Stimulated activated CD8-positive, alpha-beta memory T cell treated with anti-CD3 and anti-CD28 coated beads, Interleukin-4, amount 100 ng/mL, for 4 hours (primary cell): ENCODE measurements at places on chromosomes 3 and 15.

- no peak for DNase-seq
Measured at GRCh38 chr3:57680046-57680445, 12.8 kb downstream of the DENND6A start.

DNA sequence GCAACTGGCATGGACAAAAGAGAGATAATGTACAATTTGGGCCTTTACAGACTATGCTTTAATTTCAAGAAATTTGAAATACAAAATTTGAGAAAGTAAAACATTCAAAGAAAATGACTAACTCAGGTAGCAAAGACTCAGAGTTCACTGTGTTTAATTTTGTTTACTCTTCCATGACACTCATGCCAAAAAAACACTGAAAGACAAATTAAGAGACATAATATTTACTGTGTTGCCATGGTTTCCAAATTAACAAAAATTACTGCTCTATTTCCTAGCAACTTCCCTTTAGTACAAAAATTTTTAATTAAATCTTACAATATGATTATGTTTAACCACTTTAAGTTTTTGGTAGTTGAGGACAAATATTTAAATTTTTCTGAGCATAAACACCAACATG, 29.6 kb downstream of the LRRFIP2 start:
- no peak for DNase-seq

- DNase-seq: no peak
Measured at GRCh38 chr3:17111586-17111985, 226.8 kb downstream of the PLCL2 start.

- DNase-seq: no peak
Measured at GRCh38 chr15:40754574-40754882, 526 bp downstream of the RMDN3 start.

DNA sequence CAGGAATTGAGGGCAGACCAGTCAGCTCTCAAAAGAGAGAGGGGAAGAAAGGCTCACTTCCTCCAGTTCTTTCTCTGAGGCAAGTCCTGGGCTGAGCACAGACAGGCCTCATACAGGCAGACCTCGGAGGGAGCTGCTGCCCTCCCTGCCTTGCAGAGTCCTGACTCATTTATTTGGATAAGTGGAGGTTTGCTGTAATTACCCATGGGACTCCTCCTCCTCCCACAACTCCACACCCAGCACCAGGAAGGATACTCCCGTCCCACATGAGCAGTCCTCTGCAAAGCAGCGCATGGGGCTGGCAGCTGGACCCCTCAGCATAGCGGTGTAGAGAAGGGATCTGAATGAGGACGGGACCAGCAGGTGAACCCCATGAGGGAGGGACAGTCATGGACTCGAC, 13.4 kb upstream of the SCN10A start:
- no peak for DNase-seq

- no peak for DNase-seq
Measured at GRCh38 chr3:50264383-50264963, 4.5 kb upstream of the SEMA3B start.

DNA sequence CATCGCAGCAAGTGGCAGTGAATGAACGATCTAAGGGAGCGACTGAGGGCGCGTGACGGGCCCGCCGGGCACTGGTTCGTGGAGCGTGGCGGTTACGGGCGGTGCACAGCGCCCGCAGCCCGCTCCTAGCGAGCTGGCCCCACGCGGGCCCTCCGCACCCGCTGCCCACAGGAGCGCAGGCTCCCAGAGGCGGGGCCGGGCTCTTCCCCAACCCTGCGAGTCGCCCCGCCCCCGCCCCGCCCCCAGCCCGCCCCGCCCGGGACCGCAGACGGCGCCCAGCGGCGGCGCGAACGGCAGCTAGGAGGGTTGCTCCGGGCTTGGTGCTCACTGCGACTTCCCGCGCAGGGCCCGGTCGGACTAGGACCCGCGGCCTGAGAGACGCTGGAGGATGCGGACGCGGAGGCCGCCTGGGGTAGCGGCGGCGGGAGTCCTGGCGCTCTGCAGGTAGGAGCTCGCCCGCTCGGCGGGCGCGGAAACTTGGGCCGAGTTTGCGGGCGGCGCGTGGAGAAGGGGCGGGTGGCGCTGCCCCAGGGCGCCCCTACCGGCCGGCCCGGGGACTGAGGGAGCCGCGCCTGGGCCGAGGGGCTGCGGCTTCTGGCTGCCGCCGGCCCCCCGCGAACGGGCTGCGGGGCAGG, at the start of gene C15orf39:
TSS of gene C15orf39 (plus strand) at position 267 of the 635 bp plus-strand sequence. CDS start 4,167 bp downstream, outside the sequence.
- DNase-seq: peak; percentile 32

DNA sequence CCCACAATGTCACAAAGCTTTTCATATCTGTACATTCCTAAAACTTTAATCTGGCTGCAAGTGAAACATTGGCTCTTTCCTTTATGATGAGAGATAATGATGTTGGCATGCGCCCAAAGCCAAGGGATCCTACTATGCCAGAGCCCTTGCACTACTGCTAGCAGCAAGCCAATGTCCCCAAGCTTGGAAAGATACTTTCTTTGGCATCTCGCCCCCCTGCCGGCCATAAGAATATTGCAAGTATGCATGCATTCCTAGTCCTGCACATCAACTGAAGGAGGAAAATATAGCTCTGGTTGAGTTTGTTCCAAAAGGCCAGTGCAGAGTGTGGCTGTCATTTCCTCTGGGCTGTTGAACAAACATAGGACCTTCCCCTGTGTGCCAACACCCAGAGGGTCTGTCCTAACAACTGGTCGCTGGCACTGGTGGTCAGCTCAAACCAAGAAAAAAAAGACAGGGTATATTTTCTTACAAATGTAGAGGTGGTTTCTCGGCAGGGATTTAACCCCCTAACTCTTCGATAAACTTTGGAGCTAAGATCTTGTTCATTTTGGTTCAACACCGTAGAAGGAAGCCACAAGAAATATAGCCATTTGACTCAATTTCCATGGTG, 120.9 kb upstream of the ZBED2 start:
- DNase-seq: no peak

DNA sequence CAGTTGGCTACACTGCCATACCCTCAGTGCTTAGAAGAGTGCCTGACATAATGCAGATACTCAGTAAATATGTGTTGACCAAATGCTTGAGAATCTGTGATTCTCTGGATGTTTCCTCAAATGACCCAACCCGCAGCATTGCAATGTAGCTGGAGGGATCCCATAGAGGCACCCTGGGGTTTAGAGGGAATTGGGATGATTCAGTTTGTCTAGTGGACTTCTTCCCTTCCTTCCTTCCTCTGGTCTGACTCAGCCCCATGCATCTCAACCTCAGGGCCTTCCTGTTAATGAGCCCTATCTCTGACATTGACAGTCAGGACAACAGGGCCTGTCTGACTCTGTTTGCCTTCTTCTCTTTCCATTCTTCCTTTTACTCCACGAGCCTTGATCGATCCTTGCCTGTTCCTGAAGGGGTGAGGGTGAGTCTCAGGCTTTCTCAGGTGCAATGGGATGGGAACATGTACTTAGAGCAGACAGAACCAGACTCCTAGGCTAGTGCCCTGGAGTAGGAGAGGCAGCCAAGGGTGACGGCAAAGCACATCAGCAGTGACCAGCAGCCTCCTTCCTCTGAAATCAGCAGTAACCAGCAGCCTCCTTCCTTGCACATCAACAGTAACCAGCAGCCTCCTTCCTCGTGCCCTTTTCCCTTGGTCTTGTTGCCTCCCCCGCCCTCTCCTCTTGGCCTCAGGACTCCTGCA, 78.2 kb downstream of the DGKG start:
- no peak for DNase-seq

DNA sequence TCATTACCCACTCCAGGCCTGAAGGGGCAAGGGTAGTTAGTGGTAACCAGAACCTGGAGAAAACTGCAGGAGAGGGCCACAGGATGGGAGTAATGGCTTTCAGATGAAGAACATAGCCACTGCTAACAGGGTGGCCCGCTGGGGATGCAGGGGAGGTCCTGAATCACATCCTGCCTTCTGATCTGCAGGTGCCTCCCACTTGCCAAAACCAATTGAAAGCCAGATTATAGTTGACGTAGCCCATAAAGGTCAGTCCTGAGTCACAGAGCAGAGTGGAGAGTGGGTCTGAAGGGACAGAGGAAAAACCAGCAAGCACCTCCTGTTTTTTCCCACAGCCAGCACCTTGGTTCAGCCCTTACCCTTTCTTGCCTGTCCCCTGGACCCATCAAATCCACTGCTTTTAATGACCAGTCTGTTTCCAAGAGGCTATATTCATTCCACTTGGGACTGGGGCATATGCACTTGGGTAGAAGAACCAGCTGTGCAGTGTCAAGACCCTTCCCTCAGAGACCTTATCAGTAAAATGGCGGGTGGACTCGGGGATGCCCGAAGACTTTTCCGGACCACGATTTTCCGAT, 646 bp upstream of the SLC35G2 start:
- DNase-seq: peak; percentile 26

GRCh38 chr15:43102187-43102586, 3.7 kb downstream of the UBR1 start:
- no peak for DNase-seq

DNA sequence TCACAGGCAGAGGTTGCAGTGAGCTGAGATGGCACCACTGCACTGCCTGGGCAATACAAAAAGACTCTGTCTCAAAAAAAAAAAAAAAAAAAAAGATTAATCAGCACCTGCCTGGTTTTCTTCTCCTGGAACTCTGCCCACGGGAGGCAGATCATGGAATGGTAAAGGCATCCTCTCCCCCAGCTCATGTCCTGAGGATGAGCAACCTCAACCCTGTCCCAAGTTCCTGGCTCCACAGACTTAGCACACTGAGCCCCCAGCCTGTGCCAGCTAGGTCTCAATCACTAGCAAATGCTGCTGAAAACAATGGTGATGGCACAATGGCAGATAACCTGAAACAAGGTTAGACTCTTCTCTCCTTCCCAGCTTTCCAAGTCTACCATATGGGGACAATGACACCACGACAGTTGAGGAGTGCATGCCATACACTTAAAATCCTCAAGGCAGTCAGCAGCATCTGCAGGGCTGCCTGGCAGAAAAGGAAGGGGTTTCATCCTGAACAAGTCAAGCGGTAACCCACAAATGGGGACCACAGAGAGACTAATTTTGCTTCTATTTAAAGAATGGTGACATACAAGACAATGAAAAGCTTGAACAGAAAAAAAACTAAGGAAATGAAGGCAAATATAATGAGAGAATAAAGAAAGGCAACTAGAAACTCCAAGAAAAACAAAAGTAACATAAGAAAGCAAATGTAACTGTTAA, 4.8 kb downstream of the CLN6 start:
- DNase-seq: no peak

DNA sequence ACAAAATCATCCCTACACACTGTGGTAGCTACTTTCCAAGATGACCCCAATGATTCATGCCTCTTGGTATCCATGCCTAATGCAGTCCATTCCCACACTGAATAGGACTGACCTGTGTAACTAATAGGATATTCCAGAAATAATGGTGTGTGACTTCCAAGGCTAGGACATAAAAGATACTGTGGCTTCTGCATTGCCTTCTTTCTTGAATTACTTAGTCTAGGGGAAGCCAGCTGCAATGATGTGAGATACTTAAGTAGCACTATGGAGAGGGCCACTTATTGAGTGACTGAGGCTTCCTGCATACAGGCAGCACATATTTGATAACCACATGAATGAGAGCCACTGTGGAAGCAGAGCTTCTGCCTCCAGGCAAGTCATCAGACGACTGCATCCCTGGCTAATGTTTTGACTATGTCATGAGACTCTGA, 50.1 kb downstream of the NR1I2 start:
- no peak for DNase-seq

DNA sequence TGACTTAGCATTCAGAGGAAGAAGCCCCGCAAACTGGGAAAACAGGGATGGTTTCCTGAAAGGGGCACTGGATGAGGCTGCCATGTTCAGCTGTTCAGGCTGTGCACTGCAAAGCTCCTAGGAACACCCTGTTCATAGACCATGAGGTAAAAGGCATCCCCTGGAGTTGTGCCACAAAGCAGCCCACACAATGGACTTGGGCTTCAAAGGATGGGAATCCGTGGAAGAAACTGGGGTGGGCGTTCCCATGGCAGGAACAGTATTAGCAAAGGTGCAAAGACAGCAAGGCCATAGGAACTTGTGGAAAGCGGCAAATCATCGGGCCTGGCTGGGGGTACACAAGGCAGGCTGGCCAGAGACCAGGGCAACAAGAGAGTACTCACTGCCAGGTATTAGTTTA, 8.9 kb downstream of the OXTR start:
- no peak for DNase-seq

- no peak for DNase-seq
Measured at GRCh38 chr3:132730891-132731580, 8.8 kb upstream of the NPHP3 start.

- no peak for DNase-seq
Measured at GRCh38 chr3:159818399-159818798, 170.2 kb upstream of the IL12A start.

GRCh38 chr3:137194301-137194700, 236.5 kb downstream of the IL20RB start:
- no peak for DNase-seq

DNA sequence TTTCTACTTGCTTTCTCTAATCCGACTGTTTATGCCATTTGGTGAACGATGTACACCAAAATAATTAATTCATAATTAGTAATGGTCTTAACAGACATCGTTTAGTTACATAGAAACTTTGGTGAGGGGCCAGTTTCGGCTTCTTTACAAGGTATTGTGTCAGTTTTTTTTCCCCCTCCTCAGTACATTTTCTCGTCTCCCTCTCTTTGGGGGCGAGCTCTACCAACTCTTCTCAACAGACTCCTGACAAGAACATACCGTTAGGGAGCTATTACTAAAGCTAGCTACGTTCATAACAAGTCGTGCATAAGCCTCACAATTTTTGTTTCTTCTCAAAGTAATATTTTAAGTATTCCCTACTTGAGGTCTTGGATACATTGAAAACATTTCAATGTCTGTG, 1.4 kb downstream of the U2SURP start:
- no peak for DNase-seq

GRCh38 chr3:72004749-72005292, 219.9 kb upstream of the PROK2 start:
- no peak for DNase-seq

GRCh38 chr3:38130631-38131065, 6.3 kb downstream of the ACAA1 start:
- DNase-seq: no peak

GRCh38 chr3:72595927-72596610, 252.2 kb downstream of the SHQ1 start:
- DNase-seq: no peak

- DNase-seq: no peak
Measured at GRCh38 chr15:25864966-25865365, 1.8 kb upstream of the ATP10A start.

DNA sequence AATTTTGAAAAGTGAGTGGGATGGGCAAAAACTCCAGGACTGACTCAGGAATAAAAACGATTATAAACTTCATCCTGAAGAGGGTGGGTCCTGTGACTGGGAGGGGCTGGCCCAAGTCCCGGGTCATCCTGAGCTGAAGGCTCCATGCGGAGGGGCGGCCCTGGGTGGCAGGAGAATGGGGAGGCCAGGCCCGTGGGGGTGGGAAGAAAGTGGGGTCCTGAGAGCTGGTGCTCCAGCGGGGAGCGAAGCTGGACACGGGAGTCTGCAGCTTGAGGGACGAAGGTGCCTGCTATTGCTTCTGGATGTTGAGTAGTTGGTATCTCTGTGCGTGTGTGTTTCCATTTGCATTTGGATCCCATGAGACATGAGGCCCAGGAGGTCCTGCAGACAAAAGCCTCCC, 4.7 kb upstream of the OCA2 start:
- DNase-seq: no peak

GRCh38 chr3:54968546-54969172, 40.8 kb upstream of the LRTM1 start:
- no peak for DNase-seq

GRCh38 chr15:98554272-98555172, 93.8 kb upstream of the IGF1R start:
- no peak for DNase-seq

- no peak for DNase-seq
Measured at GRCh38 chr3:136885357-136886213, 23.6 kb downstream of the NCK1 start.

- no peak for DNase-seq
Measured at GRCh38 chr15:68725736-68726135, 95.0 kb downstream of the ANP32A start.
